Stimulated activated CD4-positive, alpha-beta T cell treated with anti-CD3 and anti-CD28 coated beads, Interleukin-15, amount 100 ng/mL, for 1 hour (primary cell): ENCODE measurements at places on chromosomes 1 and 21.

- DNase-seq: no peak
These were observed 75.4 kb downstream of the MRPL37 start for GRCh38 chr1:54275349-54275748.

DNA sequence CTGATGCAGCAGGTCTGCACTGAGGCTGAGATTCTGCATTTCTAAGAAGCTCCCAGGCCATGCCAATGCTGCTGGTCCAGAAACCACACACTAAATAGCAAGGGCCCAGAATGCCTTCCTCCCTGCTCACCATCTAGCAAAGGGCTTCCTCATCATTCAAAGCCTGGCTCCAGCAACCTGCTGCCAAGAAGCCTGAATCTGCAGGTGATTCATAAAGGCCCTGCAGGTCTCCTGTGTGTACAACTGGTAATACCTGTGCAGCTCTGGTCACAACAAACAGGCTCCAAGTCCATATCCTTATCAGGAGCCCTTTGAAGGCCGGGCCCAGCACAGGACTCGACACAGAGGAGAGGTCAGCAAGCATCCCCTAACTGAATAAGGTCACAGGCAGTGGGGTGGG lies 26.7 kb downstream of the GLIS1 start:
- no peak for DNase-seq

- no peak for DNase-seq
These were observed 28.9 kb downstream of the PRDM16 start for GRCh38 chr1:3097861-3098260.

DNA sequence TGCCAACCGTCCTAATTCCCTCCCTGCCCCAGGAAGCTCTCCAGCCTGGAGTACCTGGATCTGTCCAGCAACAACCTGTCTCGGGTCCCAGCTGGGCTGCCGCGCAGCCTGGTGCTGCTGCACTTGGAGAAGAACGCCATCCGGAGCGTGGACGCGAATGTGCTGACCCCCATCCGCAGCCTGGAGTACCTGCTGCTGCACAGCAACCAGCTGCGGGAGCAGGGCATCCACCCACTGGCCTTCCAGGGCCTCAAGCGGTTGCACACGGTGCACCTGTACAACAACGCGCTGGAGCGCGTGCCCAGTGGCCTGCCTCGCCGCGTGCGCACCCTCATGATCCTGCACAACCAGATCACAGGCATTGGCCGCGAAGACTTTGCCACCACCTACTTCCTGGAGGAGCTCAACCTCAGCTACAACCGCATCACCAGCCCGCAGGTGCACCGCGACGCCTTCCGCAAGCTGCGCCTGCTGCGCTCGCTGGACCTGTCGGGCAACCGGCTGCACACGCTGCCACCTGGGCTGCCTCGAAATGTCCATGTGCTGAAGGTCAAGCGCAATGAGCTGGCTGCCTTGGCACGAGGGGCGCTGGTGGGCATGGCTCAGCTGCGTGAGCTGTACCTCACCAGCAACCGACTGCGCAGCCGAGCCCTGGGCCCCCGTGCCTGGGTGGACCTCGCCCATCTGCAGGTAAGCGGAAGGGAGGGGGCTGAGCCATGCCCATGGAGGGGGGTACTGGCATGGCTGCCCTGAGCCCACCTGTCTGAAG lies 16.5 kb downstream of the PODN start:
- no peak for DNase-seq

GRCh38 chr1:40830419-40830943 lies 31.7 kb downstream of the CITED4 start:
- DNase-seq: no peak

- DNase-seq: peak; percentile 59
These were observed 28.5 kb upstream of the KCNA2 start for GRCh38 chr1:110634455-110635311.

GRCh38 chr1:244361764-244362473 lies 89.8 kb downstream of the ADSS2 start:
- DNase-seq: no peak

- no peak for DNase-seq
These were observed 9.1 kb upstream of the TMEM61 start for GRCh38 chr1:54971317-54971791.

DNA sequence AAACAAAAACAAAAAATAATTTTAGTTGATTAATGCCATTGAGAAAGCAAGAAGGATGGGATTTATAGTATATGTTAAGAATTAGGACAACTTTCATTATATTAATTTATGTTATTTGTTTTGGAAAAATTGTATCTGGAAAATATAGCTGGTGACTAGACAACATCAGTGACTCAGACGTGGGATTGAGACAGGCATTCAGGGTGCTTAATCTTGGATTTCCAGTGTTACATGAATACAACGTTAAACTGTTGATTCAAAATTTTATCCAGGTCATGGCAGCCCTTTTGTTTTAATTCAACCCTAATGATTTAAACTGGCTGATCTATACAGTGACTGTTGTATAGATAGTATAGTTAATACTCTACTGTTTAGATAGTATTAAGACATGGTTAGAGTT lies 827.1 kb upstream of the B3GALT2 start:
- no peak for DNase-seq

- DNase-seq: no peak
These were observed 11.0 kb downstream of the KLHDC8A start for GRCh38 chr1:205345761-205346160.

- DNase-seq: no peak
These were observed 16.9 kb downstream of the PFKFB2 start for GRCh38 chr1:207069858-207070506.

GRCh38 chr1:64601207-64601606 lies 131.3 kb downstream of the CACHD1 start:
- no peak for DNase-seq

GRCh38 chr1:2896824-2897223 lies 95.3 kb upstream of the TTC34 start:
- DNase-seq: no peak

DNA sequence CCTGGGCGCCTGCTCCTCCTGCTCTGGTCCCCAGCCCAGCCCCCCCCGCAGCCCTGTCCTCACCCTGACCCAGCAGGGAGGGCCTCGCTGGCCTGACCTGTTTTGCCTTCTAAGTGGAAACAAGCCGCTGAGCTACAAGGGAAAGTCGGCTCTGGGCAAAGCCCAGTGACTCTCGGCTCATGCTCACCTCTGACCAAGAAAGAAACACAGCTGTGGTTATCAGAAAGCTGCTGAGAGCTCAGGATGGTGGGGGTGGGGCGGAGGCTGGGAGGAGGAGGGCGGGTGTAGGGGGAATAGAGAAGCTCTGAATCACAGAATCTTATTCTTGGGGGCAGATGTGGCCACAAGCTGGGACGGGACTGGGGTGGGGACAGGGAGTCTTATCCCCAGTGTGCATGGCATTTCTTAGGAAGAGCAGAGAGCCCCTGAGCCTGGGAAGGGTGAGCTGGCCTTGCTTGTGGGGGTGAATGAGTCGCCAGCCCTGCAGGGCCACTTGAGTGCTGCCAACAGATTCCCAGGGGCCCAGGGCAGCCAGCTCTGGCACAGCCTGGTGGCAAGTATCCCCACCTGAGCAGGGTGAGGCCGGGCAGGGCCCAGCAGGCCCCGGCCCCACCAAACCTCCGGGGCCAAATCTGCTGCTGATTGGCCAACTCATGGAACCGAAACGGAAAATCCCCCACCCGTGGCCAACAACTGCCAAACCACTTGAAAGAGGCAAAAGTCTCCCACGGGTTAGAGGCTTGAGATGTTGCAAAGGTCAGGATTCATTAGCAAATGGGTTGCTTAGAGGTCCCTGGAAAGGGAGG lies 120.6 kb downstream of the SPSB1 start:
- peak; percentile 47 for DNase-seq

DNA sequence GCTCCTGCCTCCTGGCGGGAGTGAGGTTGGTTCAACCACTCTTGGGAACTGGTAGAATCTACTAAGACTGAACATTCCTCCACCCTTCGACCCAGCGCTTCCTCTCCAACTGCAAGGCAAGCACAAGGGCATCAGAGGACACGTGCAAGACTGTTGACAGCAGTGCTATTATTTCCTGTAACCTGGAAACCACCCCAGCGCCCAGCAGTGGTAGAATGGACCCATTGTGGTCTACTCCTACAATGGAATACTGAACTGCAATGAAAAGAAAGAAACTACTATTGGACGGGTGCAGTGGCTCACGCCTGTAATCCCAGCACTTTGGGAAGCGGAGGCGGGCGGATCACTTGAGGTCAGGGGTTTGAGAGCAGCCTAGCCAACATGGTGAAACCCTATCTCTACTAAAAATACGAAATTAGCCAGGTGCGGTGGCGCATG lies 33.0 kb upstream of the TARDBP start:
- DNase-seq: no peak

DNA sequence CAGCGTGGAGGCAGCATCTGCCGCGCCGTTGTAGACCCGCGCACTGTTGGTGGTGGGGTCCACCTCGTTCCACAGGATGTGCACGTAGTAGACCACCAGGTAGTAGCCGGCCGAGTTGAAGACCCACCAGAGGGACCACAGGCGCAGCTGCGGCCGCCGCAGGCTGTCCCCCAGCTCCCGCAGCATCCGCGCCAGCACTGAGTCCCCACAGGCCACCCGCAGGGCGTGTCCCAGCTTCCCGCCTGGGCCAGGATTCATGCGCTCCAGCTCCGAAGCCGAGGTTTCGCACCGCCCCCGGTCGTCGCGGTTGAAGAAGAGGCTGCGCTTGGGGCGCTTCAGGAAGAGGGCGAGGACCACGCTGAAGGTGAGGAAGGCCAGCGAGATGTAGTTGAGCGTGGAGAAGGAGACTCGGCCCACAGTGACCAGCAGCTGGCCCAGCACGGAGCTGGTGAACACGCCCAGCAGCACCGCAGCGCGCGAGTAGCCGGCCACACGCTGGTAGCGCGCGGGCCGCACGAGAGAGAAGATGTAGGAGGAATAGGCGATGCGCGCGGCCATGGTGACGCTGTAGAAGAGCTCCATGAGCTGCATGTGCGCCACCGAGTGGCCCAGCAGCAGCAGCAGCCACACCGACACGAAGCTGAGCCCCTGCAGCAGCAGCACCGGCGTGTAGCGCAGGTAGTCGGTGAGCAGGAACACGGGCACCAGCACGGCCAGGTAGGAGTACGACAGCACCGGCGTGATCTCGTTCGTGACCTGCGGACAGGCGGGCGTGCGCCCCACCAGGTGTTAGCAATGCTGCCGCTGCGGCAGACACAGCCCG lies 10.6 kb downstream of the SLC19A1 start:
- no peak for DNase-seq

- DNase-seq: no peak
These were observed 61.3 kb downstream of the MORN1 start for GRCh38 chr1:2330035-2330434.

GRCh38 chr1:107842241-107842640 lies 122.7 kb downstream of the VAV3 start:
- DNase-seq: no peak
